ENCODE measurements at places on chromosomes 7 and 10.

GRCh38 chr10:35726846-35727245, 84.8 kb upstream of the FZD8 start:
- DNase-seq, result no peak

DNA sequence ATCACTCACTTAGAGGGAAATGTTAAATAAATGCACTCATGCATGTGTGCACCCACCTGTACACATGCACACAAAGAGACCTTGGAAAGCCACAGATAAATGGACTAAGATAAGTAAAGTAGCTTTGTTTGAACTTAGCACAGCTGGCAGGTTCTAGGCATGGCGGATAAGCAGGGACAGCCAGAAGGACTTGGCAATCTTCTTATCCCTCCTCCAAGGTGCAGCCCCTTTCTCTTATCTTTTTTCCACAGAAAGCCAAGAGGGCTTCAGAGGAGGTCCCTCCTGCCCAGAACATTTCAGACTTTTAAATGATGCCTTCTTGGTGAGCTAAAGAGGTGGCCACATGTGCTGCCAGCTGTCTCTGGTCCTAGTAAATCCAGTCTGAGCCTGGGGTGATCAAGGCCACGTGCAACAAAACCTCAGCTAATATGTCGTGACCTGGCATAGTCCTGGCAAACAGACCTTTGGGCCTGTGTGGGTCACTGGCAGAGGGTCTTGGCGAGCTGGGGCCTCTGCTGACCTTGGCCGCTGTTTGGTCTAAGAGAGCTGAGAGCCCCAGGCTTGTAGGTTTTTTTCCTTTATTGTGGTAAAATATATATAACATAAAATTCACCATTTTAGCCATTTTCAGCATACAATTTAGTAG, 43.2 kb upstream of the SLC35B4 start:
- DNase-seq, result no peak

- no peak for DNase-seq
These were observed 60.4 kb downstream of the NUDCD3 start for GRCh38 chr7:44430054-44430453.

DNA sequence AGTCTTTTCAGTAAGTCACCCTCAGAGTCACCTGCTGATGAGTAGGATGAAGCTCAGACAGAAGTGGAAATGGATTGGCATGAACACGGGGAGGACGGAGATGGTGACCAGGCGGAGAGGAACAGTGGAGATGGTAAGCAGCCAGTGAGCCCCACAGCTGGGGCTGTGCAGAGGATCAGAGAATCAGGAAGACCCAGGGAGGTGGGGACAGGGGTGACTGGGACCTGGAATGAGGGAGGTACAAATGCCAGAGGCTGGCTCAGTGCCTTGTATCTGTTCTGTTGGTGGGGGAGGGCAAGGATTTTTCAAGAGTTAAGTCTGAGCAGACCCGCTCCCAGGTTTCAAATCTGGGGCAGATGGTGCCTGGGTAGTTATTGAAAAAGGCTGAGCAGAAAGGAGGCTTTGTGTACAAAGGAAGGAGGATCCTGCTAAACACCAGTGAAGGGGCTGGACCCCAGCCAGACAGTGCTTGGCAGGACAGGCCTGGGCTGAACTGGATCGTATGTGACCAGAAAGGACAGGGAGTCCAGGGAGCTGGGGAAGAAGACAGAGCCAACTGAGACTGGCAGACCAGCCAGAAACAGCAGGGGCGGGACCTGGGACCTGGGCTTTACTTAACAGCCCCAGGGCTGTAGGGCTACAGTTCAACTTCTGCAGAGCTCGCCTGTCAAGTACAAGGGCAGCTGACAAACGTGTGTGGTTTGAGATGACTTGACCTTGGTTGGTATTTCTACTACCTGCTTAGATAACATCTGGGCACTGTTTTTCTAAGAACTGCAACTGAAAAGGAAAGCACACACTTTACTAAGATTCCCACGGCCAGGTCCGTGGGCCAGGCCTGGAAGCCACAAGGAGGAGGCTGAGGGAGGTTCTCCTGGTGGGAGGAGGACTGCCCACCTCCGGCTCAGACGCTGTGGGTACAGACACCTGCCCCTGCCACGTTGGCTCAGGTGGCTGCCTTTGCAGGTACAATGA, 13.2 kb upstream of the FRMPD2 start:
- no peak for DNase-seq

GRCh38 chr10:102800611-102801335, 36.4 kb downstream of the CYP17A1 start:
- no peak for DNase-seq

- DNase-seq, result no peak
These were observed 122.7 kb upstream of the TMEM72 start for GRCh38 chr10:44788147-44789129.

GRCh38 chr10:101529725-101530553, 58.1 kb downstream of the POLL start:
- no peak for DNase-seq

DNA sequence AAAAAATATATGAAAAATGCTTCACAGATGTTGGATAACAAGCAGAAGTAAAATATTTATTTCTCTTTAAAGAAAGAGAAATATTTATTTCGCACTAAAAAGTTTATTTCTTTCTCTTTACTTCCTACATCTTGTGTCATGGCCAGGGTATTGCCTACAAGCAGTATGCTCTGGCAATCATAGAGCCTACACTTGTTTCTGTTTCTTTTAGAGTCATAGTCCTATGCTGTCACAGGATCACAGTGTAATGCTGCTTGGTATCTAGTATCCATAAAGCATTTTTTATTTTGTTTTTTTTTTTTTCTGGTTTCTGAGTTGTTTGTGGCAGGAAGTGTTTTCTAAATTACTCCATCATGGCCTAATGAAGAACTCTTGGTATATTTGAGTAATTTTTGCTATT, 116.0 kb downstream of the ATRNL1 start:
- no peak for DNase-seq

GRCh38 chr10:108208038-108208437, 1043.5 kb upstream of the SORCS1 start:
- no peak for DNase-seq

- no peak for DNase-seq
These were observed 119.9 kb upstream of the TMEM106B start for GRCh38 chr7:12091231-12091630.

DNA sequence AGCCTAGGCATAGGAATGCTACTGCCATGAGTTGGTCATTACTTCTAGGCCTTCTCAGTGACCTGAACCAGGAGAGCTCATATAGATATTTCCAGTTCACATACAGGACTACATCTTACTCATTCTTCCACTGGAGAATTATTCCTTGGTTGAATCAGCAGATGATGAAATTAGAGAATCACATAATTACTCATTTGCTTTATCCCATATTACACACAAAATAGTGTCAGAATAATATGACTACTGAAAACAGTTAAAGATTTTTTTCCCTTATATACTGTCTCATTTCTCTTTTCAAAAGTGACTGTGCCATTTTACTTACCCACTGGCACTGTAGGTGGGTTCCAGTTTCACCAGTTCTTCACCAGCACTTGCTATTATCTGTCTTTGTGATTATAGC, 18.5 kb downstream of the BMS1 start:
- no peak for DNase-seq

All from stimulated activated CD8-positive, alpha-beta memory T cell treated with anti-CD3 and anti-CD28 coated beads, Interleukin-4, amount 100 ng/mL, for 48 hours (primary cell).